ENCODE measurements at places on chromosomes 11 and 22. TPM values are rescaled to one million over a fixed set of nuclear protein-coding genes. Genes with fewer than 3 reads are reported as not detected.

DNAJB7 gene
- total RNA-seq = not detected

EIF4ENIF1 gene
- total RNA-seq = 13.2 TPM

POTEH gene
- total RNA-seq = not detected

TBX10 gene
- not detected for total RNA-seq

KCTD14 gene
- total RNA-seq = 13.3 TPM

DEPDC7 gene
- total RNA-seq = 6.2 TPM

GDPD5 gene
- 11.2 TPM for total RNA-seq

GRIA4 gene
- 1.3 TPM for total RNA-seq

- no peak for DNase-seq
These were observed 69.6 kb downstream of the RAB30 start for GRCh38 chr11:83002053-83002452.

- DNase-seq = peak; percentile 48
These were observed 700 bp upstream of the STX3 start for GRCh38 chr11:59754494-59754858.

GRCh38 chr22:41123151-41123550 lies 30.8 kb downstream of the EP300 start:
- DNase-seq = no peak

GRCh38 chr11:61392981-61393595 lies 701 bp downstream of the TMEM216 start:
- DNase-seq = peak; percentile 70

- DNase-seq = no peak
These were observed 3.1 kb upstream of the TM7SF2 start for GRCh38 chr11:65108469-65109123.

DNA sequence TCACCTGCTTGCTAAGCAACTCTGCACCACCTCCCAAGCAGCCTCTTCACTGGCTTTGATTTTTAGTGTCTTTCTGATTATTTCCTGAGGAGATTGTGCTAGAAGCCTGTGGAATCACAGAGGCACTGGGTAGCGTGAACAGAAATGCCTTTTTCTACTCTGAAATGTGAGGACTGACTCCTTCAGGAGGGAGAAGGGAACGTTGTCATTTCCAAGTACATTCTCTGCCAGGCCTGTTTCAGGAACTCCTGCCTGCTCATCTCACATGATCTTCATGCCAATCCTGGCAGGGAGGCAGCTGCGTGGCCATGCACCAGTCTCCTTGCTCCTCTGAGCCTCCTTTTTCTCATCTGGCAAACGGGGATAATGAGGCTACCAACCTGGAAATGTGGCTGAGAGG lies 49.8 kb upstream of the PRDM11 start:
- no peak for DNase-seq

GRCh38 chr22:37397226-37397625 lies 30.1 kb downstream of the ELFN2 start:
- no peak for DNase-seq

GRCh38 chr11:76599041-76600013 lies 71.2 kb downstream of the LRRC32 start:
- peak; percentile 78 for DNase-seq

- DNase-seq = no peak
These were observed 24.4 kb upstream of the FBLN1 start for GRCh38 chr22:45478108-45478771.

DNA sequence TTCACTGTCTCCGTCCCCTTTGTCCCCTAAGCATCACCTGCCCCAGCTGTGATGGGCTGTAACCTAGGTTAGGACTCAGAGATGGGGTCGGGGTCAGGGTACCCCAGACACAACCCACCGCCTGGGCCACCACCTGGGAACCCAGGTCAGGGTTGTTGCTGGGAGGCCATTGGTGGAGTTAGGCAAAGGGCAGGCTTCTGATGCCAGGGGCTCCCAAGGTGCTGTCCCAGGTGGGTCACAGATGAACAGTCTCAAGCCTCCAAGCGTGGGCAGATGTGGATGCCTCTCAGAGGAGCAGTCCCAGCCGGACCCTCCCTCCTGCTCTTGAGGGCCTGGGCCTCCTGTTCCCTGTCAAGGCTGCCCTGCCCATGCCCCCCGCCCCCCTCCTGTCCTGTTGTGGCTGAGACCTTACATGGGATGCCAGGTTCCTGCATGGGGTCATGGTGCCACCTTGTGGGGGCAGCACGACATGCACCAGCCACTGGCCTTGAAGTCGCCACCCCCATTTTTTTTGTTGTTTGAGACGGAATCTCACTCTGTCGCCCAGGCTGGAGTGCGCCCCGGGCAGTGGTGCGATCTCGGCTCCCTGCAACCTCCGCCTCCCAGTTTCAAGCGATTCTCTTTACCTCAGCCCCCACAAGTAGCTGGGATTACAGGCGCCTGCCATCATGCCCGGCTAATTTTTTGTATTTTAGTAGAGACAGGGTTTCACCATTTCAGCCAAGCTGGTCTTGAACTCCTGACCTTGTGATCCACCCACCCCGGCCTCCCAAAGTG lies 12.1 kb downstream of the GATD1 start:
- DNase-seq = peak; percentile 94

DNA sequence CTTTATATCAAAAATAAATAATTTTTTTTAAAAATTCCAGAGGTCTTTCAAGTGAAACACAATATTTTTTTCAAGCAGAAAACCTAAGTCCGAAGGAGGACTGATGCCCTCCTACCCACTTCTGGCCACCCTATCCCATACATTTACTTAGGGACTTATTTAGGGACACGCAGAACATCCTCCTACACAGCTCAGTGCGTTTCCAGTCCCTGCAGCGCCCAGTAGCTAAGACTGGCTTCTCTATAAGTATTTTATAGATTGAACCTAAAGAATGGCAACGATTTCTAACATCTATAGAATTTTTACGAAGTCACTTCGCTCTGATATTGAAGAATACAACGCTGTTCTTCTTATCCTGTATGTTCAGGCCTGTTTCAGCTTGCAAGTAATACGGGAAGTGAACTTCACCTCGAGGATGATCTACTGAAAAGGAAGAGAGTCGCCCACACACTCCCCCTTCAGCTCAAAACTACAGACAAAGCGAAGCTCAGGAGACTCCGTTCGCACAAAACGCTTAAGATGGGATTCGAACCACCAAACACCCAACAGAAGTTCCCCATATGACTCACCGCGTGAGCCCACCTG lies 328 bp downstream of the CHEK2 start:
- DNase-seq = no peak

GRCh38 chr11:125564357-125564756 lies 4.9 kb upstream of the EI24 start:
- DNase-seq = no peak

DNA sequence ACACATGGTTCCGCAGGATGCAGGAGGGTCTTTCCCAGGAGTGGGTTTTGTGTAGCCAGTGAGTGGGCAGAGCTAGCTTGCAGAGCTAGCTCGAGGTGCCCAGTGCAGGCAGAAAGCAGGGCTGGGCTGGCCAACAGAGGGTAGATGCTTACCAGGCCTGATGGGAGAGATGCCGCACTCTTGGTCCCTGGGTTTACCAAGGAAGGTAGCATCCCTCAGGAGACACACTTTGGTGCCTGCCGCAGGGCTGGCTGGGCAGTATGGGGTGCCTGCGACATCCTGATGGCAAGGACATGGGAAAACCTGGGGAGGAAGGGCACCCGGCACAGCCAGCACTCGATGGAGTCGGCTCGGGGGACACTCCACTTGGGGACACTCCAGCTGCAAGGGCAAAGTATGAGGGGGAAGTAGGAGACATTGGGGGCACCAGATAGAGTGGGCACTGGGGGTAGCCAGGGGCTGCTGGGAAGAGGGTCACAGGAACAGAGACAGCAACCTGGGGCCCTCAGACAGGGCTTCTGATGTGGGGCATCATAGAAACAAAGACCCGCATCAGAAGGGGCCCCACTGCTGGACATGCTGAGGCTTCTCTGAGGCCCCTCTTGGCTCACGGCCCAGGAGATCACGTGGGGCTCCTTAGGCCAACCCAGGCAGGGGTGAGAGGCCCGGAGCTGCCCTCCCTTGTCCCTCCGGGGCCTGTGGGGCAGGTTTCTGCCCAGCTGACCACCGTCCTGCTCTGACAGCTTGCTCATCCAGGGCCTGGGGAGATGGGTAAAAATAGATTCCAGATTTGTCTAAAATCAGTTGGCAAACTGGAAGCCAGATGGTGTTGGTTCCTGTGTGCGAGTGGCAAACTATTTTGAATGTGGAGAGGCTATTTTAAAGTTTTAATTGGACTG lies 89.8 kb downstream of the MORC2 start:
- no peak for DNase-seq

GRCh38 chr22:20803696-20804324 lies 29.9 kb downstream of the SERPIND1 start:
- DNase-seq = peak; percentile 76

DNA sequence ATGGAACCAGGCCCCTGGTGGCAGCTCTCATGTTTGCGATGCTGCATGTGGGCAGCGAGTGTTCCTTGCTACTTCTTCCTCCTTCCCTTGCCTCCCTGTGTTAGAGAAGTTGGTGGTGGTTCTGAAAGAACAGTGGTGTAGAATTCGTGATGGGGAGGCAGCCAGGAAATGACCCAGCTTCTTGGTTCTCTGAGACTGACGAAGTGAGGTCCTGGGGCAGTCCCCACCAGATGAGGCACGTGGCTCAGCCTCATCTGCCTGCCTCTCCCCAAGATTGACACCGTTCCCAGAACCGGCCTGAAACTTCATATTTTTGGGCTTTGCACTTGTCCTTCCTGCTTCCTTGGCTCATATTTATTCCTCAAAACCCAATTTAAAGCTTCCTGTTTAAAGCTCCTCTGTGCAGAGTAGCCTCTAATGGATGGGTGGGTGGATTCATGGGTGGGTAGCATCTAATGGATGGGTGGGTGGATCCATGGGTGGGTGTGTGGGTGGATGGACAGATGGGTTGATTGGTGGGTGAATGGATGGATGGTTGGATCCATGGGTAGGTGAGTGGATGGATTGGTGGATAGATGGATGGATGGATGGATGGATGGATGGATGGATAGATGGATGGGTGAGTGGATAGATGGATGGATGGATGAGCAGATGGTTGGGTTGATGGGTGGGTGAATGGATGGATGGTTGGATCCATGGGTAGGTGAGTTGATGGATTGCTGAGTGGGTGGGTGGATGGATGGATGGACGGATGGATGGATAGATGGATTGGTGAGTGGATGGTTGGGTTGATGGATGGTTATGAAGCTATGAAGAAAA lies 77.3 kb upstream of the ATXN10 start:
- DNase-seq = no peak

Measured in H7 (cell line).